ENCODE measurements at places on chromosomes 3 and 15.

GRCh38 chr15:99578809-99579208, 13.0 kb downstream of the MEF2A start:
- DNase-seq: no peak

GRCh38 chr3:126537116-126537729, 13.3 kb downstream of the CHST13 start:
- DNase-seq: no peak

GRCh38 chr15:51155016-51155580, 60.4 kb upstream of the TNFAIP8L3 start:
- DNase-seq: no peak

GRCh38 chr15:57597431-57597830, 5.7 kb downstream of the MYZAP start:
- DNase-seq: no peak

GRCh38 chr3:170997961-170998913, 28.3 kb downstream of the SLC2A2 start:
- DNase-seq: peak; percentile 40

DNA sequence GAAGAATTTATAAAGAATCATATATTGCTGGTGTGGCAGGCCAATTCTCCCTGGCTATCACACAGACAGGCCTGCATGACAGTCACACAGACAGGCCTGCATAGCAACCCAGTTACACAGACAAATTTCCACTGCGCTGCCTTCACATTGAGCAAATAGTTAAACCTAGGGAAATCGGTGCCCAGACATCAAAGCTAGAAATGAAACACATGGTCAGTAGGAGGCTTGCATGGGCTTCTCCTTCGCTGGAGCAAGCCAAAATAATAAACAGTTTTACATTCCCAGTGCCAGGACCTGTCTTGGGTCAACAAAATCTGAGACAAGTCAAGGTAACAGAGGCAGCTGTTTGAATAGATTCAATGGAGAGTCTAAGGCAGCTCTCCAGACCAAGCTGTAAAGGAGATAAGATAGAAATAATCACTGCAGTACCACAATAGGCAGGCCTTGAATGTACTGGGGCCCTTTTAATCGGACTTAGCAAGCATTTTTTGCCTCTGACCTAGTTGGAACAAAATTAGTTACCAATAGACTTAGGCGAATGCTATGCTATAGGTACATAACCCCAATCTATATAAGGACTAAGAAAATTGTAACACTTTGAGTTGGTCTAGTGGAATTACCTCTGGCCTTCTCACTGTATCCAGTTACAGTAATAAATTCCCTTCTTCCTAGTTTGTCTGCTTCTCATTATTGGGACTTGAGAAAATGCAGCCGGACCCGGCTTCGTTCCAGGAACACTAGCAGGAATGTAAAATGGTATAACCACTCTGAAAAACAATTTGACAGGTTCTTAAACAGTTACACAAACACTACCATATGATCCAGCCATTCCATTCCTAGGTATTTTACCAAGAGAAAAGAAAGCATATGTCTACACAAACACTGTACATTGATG, 274.7 kb upstream of the UBE2E2 start:
- DNase-seq: peak; percentile 56
